ENCODE measurements at places on chromosomes 5 and 9.

GRCh38 chr9:26329974-26330373, 562.6 kb downstream of the CAAP1 start:
- no peak for DNase-seq

GRCh38 chr5:6736524-6737042, 23.4 kb downstream of the TENT4A start:
- no peak for DNase-seq

DNA sequence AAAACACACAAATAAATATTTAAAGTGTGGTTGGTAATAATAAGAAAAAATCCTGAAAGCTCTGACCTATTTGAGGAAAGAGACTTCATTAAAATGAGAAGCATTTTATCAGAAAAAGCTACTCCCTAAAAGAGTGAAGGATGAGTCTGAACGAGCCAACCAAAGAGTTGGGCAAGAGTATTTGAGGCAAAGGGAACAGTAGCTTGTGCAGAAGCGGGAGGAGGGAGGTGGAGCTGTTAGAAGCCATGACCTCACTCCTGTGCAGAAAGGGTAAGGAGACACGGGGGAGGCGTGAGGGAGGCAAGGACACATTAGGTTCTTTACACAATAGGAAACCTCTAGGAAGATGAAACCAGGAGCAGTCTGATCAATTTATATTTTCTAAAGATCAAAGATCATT, 29.4 kb downstream of the SH3RF2 start:
- DNase-seq = peak; percentile 55

GRCh38 chr5:133977858-133978257, 9.4 kb upstream of the C5orf15 start:
- no peak for DNase-seq

DNA sequence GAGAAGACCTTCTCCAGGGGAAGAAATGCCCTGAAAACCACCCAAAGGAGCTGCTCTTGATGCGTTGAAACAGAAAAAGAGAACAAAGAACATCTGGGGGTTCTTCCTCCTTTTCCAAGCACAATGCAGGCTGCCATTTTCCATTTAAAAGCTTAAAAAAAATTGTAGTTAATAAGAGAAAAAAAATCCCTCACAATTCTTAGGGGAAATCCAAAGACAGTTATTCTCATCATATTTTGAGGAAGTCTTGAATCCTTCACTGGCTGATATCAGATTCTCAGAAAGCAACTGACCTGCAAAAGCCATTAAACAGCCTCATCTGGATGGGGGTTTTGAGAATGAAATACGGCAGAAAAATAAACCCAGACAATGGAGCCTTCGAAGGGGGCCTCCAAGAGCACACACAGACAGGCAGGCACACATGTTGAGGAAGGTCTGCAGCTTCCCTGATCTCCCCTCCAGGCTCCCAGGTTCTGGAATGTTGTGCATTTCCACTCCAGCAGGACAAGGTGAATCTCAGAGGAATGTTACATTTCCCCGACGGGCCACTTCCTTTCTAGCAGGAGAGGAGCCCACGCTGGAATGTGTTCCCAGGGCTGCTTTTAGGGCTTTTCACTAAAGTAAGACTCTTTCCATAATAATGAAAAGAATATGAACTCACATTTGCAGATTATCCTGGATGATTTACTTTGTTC, 159.4 kb upstream of the S1PR3 start:
- DNase-seq = no peak

- DNase-seq = no peak
These were observed 81.9 kb upstream of the CTSL start for GRCh38 chr9:87643778-87644570.

DNA sequence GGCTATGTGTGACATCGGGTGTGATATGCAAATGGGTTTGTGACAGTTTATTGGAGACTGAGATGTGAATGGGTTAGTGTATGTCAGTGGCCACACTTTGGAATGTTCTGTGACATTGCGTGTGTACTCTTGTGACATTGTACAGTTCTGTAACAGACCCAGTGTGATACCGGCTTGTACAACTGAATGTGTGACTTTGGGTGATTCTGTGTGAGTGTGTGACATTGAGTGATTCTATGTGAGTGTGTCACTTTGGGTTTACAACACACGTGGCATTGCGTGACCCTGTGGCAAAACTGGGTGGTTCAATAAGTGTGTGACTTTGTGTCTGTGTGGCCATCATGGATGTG, 38.2 kb downstream of the CXXC5 start:
- DNase-seq = no peak

- DNase-seq = no peak
These were observed 144.6 kb upstream of the ZNF366 start for GRCh38 chr5:72651779-72652178.

- DNase-seq = no peak
These were observed 224.6 kb downstream of the GAS1 start for GRCh38 chr9:86722706-86723075.

DNA sequence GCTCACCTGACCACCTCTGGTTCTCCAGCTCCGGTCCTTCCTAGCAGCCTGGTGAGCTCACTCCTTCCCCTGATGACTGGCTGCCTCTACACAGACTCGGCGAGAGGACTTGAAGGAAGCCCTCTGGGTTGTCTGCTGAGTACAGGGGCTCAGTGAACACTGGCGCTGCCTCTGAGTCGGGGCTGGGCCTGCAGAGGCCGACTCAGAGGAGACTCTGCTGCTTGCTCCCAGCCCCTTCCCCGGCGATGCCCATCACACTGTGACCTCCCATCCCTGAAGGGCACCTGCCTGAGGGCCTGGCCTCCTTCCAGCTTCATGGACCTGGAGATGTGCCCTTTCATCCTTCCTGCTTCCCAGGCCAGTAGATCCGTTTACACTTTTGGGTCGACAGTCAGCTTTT, 22.0 kb downstream of the CRB2 start:
- DNase-seq = no peak

DNA sequence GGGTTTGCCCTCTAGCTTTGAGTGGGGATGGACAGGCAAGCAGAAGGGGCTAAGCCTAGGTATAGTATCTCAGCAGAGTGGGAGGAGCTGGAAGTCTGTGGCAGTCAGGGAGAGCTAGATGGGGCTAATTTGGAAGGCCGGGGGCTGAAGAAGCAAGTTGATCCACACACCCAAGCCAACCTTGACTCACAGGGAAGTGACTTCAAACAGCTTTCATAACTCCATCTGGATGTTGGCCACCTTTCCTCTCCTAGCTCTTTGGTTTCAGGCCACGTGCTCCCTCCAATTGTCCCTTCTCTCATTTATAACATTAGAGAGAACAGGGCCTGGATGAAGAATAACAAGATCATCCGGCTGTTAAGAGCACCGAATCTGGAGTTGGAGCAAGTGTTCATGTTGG, 36.8 kb downstream of the EGR1 start:
- DNase-seq = no peak

- no peak for DNase-seq
These were observed 281.9 kb downstream of the ICE1 start for GRCh38 chr5:5704352-5704751.

GRCh38 chr5:167071981-167072610, 1219.3 kb upstream of the WWC1 start:
- no peak for DNase-seq

GRCh38 chr5:52777186-52777585, 10.5 kb upstream of the ITGA1 start:
- no peak for DNase-seq

DNA sequence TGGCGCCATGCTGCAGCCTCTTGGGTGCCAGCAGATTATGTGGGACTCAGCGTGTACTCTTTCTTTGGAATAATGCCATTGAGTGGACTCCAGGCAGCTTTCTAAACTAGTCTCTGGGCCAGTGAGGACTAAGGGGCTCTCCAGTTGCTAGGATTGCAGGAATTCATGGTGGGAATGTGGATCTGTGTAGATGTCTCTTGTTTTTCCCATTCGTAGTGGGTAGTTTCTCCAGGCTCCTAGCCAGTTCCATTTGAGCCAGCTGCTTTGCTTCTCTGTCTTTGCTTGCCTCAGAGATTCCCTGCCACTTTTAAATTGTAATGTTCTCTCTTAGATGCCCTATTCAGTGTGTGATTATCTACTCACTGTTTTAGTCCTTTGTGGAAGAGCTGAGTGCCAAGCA, 42.6 kb downstream of the SLF1 start:
- DNase-seq = no peak

GRCh38 chr5:598564-598890, 13.6 kb upstream of the CEP72 start:
- no peak for DNase-seq

- DNase-seq = peak; percentile 38
These were observed 930 bp downstream of the PRLR start for GRCh38 chr5:35229076-35230037.

DNA sequence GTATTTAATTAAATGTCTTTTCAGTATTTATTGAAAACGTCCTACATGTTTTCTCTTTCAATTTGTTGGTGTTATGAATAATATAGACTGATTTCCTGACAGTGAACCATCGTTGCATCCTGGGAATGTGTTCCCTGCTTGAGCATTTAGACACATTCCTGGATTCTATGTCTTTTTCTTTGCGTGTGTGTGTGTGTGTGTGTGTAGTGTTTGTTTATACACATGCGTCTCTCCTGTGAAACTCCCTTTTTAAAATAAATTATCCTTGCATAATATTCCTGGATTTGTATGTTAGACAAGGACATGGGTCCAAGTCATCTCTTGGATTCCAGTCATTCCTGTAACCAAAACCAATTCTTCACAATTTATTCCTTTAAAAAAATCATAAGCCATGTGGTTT, 153.4 kb downstream of the HSPA4 start:
- DNase-seq = no peak

DNA sequence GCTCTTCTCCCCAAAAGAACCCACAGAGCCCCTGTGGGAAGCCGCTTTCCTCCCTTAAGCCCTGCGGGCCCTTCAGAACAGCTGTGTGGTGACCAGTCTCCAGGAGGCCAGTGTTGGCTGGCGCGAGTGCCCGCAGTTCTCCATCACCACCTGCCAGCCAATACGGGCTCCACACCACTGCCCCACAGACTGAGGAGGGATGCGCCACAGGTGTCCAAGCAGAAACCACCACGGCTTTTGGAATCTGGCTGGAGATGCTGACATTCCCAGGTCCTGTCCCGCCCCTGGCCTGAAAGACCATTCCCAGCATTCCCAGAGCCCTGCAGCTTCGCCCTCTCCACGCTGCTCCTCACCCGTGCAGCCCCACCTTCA, 12.8 kb downstream of the CCNI2 start:
- no peak for DNase-seq

DNA sequence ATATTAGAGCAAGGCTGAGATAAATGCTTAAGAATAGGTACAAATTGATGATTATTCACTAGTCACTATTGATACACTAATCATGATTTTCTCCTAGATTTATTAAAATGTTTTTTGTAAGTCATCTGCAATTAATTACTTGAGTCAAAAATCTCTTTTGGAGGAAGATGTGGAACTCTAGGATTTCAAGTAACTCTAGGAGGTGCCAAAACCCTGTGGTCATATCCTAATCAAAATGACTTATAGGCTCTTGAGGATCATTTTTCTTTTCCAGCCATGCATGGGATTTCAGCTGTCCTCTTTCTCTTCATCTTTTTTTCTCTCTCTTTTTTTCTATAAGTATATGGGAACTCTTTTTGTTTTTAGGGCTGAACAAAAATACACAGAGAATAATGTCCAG, 141.8 kb upstream of the CD180 start:
- no peak for DNase-seq

- DNase-seq = no peak
These were observed 93.5 kb downstream of the SYK start for GRCh38 chr9:90894986-90895687.

- DNase-seq = no peak
These were observed 1.0 kb upstream of the MINAR2 start for GRCh38 chr5:129746876-129747275.

- no peak for DNase-seq
These were observed 75.1 kb downstream of the HSD17B4 start for GRCh38 chr5:119527351-119527750.

DNA sequence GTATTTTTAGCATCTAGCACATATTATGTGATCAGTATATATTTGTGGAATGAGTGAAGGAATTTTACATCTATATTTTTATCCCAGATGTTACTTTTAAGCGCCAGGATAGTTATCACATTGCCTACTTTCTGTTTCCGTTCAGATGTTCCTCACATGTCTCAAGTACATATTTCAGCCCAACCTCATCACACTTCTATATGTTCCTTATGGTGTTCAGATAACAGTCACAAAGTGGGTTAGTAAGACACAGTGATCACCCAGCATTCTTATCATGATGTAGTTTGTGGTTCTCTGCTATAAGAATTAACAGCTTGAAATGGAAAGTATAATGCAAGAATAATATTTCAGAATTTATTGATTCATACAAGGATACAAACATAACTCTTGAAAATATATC, 170.0 kb upstream of the RASA1 start:
- DNase-seq = no peak
